ENCODE measurements at places on chromosomes 13 and 19.

DNA sequence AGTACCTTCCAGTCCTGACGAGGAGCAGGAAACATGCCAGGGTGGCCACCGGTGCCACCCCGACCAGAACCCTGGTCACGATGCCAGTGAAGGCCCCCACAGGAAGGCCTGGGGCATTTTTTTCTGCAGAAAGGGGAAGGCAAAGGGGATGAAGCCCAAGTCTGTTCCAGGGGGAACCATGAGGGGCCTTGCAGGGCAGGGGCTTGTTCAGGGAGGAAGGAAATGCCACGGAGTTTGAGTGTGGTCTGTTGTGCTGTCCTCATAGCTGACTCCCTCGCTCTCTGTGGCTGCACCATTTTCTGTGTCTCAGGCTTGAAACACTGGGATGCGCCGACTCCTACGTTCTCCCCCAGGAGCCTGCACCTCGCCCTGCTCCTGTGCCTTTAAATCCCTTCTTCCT lies 27.5 kb upstream of the CEACAM1 start:
- DNase-seq = no peak

GRCh38 chr19:4081441-4082129 lies 14.9 kb upstream of the ZBTB7A start:
- no peak for DNase-seq

- DNase-seq = peak; percentile 80
Measured at GRCh38 chr13:39602614-39603366, at the start of gene LHFPL6. LHFPL6 (minus strand) TSS chr13:39603193.

DNA sequence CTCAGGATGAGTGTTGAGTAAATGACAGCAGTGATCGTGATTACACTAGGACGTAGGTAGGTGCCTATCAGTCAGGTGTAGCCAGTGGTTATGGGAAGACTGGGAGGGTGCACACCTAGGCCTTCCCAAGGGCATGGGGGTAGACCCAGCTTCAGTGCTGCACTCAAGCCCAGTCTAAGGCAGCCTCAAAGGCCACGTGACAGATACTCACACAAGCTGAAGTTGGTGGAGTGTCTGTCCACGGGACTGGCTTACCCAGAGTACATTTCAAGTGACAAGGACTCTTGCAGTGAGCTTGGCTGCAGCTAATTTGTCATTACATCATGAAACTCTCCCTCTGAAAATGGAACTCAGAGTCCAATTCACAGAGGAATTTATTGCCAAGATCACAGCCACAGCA lies 118.3 kb downstream of the SHISA2 start:
- no peak for DNase-seq

DNA sequence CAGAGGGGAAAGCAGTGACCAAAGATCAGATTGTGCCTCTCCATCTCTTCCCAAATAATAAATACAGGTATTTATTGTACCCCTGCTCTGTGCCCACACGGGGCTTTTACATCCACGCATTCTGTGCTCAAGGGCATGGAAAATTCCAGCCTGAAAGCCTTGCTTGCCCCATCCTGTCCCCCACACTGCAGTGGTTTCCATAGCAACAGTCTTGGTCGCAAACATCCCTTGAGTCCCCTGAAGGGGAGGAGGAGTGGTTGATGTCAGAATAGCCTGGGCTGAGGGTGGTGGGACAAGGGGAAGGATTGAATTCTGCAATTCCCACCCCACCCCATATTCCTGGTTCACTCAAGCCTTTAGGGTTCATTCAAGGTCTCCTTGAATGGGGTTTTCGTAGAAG lies 41.0 kb upstream of the USP29 start:
- DNase-seq = no peak
